ENCODE measurements at places on chromosomes 3 and 15. TPM values are rescaled to one million over a fixed set of nuclear protein-coding genes. Genes with fewer than 3 reads are reported as not detected.
A peak's percentile ranks its signal among the peaks of the same experiment; 100 is the strongest.

FHIT gene
- total RNA-seq, result 2.1 TPM

SMCO1 gene
- not detected for total RNA-seq

BNC1 gene
- total RNA-seq, result 7.7 TPM

DENND6A gene
- total RNA-seq, result 13.4 TPM

HRG gene
- not detected for total RNA-seq

LRRK1 gene
- 12.2 TPM for total RNA-seq

EFCAB12 gene
- under 0.01 TPM for total RNA-seq

CDHR4 gene
- not detected for total RNA-seq

CFAP91 gene
- 0.77 TPM for total RNA-seq

SERINC4 gene
- total RNA-seq, result under 0.01 TPM

MAP6D1 gene
- 0.51 TPM for total RNA-seq

DNA sequence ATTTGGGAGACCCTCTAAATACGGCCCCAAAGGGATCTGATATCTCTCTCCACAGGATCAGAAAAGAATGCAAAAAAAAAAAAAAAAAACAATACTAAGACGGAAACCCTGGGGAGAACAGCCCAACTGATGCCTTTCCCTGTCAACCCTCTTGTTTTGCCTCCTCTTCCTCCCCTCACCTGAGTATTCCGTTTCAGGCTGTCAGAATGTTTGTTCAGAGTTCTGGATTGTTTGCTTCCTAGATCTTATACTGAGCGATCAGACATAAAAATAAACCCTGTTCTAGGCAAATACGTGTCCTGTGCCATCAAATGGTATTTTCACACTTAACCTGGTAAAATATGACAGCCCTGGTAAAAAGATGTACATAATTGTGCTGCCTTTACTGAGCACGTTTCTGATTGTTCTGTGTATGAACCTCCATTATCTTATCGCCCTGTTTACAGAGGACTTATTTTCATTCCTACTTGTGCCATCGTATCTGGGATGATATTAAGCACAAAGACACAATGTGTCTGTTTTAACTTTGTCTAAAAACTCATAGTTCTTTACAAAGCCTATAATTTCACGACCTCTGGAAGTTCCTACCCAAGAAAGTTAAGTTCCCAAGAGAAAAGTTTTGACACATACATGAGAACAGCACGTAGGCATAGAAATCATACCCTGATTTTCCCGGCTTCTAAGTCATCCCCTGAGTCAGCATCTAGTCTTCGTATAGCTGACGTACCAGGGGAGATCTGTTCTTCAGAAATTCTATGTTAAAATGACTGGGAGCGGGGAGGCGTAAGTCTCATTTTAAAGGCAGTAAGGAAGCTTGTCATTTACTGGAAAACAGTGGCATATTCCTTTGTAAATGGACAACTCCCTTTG lies 856 bp downstream of the ZBTB38 start:
- peak overlapping the region; percentile 100 for H3K27ac ChIP-seq
- peak; percentile 90 for DNase-seq
- peak overlapping the region; percentile 34 for H3K4me3 ChIP-seq
- H3K36me3 ChIP-seq, result no peaks in the 10 kb centered on the region

- no peaks in the 10 kb centered on the region for H3K36me3 ChIP-seq
- H3K4me3 ChIP-seq, result no peak overlapping the region
- no peaks in the 10 kb centered on the region for H3K27me3 ChIP-seq
- no peaks in the 10 kb centered on the region for H3K4me1 ChIP-seq
Measured at GRCh38 chr15:61080221-61081026, 148.7 kb downstream of the RORA start.

- H3K36me3 ChIP-seq, result no peaks in the 10 kb centered on the region
- no peak overlapping the region for H3K4me3 ChIP-seq
- no peaks in the 10 kb centered on the region for H3K27me3 ChIP-seq
Measured at GRCh38 chr3:1600206-1600605, 498.5 kb upstream of the CNTN4 start.

DNA sequence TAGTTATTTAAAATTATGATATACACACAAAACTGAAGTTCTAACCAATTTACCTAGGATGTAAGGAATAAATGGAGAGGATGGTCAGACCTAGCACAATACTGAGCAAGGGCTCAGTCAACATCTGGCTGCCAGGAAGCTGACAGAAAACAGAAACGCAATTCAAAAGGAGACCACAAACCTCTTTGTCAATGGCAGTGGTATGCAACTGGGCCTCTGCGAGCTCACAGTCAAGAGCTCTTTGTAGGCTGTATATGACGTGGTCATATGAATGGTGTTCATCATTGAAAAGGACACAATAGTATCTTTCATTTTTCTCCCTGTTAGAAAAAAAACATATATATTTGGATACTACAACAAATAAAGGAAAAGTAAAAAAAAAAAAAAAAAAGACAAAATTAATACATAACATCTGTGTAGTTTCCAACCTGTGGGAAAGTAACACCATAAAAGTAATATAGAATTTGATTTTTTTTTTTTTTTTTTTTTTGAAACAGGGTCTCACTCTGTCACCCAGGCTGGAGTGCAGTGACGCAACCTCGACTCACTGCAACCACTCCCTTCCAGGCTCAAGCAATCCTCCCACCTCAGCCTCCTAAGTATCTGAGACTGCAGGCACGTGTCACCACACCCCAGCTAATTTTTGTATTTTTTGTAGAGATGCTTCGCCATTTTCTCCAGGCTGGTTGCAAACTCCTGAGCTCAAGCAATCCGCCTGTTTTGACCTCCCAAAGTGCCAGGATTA lies 37.9 kb downstream of the UBR1 start:
- peaks cover 6% of the 10 kb centered on the region for H3K36me3 ChIP-seq
- no peaks in the 10 kb centered on the region for H3K4me1 ChIP-seq
- H3K27ac ChIP-seq, result no peak overlapping the region
- H3K4me3 ChIP-seq, result no peak overlapping the region
- H3K27me3 ChIP-seq, result no peaks in the 10 kb centered on the region
- peak; percentile 85 for DNase-seq

DNA sequence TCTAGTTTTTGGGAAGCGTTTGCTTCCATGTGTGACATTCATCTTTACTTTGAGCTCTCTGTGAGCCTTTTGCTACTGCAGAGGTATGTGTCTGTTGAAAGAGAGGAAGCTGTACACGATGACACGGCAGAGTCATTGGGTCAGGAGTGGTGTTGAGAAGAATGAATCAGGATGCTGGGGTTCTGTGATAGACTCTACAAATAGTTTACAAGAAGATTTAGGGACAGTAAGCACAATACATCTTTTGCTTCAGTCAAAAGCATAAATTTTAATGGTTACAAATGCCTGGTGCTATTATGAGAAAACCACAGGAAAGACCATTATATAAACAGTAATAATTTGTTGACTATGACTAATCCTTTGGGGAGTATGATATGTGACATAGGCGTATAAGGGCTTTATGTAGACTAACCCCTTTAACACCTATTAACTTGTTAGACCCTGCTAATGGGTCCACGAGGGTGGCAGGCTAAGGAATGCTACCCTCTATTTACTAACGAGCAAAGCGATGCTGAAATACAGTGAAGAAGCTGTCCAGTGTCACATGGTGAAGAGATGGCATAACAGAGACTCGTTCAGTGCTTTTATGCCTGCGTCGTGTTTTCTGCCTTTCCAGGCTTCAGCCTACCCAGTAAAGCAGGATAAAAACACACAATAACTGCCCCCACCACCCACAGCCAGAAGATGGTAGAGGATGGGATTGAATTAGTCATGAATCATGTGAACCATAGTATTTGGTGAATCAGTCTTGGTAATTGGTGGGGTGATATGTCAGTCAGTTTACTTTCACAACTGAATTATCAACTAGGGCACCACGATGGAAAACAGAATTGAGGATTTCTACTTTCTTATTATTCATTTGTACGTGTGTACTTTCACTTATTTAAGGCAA lies 118.8 kb downstream of the LPP start:
- no peak overlapping the region for H3K4me3 ChIP-seq
- no peaks in the 10 kb centered on the region for H3K36me3 ChIP-seq
- DNase-seq, result peak; percentile 84
- peaks cover 40% of the 10 kb centered on the region for H3K4me1 ChIP-seq
- peak overlapping the region; percentile 85 for H3K27ac ChIP-seq
- no peaks in the 10 kb centered on the region for H3K27me3 ChIP-seq

DNA sequence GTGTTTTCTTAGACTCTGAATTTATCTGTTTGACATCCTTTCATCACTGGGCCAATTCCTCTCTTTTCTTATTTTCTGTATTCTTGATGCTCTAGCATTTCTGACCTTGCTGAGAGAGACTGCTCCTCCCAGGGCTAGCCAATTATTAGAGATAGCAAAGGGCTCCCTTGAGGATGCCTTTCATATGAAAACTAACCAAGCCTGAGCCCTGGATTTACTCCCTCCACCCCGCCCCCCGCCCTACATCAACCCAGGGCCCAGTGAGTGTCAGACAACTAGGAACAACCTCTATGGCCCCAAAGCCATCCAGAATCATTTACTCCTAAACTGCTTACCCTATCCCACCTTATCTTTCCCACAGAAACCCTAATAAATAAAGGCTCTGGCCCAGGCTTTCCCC lies 69.7 kb upstream of the LARS2 start:
- no peak overlapping the region for H3K27ac ChIP-seq
- no peak for DNase-seq
- peaks cover 13% of the 10 kb centered on the region for H3K27me3 ChIP-seq
- no peak overlapping the region for H3K4me3 ChIP-seq
- no peaks in the 10 kb centered on the region for H3K36me3 ChIP-seq

GRCh38 chr3:192339214-192339613 lies 388.1 kb downstream of the FGF12 start:
- H3K27ac ChIP-seq, result no peak overlapping the region
- H3K4me3 ChIP-seq, result no peak overlapping the region
- H3K4me1 ChIP-seq, result no peaks in the 10 kb centered on the region
- H3K36me3 ChIP-seq, result no peaks in the 10 kb centered on the region
- H3K27me3 ChIP-seq, result no peaks in the 10 kb centered on the region

DNA sequence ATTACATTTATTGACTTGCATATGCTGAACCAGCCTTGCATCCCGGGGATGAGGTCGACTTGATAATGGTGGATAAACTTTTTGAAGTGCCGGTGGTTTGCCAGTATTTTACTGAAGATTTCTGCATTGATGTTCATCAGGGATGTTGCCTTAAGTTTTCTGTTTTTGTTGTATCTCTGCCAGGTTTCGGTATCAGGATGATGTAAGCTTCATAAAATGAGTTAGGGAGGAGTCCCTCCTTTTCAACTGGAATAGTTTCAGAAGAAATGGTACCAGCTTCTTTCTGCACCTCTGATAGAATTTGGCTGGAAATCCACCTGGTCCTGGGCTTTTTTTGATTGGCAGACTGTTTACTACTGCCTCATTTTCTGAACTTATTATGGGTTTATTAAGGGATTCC lies 250.8 kb downstream of the TBC1D5 start:
- no peak overlapping the region for H3K27ac ChIP-seq
- H3K4me3 ChIP-seq, result no peak overlapping the region
- H3K36me3 ChIP-seq, result no peaks in the 10 kb centered on the region
- no peaks in the 10 kb centered on the region for H3K27me3 ChIP-seq
- H3K4me1 ChIP-seq, result peaks cover 2% of the 10 kb centered on the region

DNA sequence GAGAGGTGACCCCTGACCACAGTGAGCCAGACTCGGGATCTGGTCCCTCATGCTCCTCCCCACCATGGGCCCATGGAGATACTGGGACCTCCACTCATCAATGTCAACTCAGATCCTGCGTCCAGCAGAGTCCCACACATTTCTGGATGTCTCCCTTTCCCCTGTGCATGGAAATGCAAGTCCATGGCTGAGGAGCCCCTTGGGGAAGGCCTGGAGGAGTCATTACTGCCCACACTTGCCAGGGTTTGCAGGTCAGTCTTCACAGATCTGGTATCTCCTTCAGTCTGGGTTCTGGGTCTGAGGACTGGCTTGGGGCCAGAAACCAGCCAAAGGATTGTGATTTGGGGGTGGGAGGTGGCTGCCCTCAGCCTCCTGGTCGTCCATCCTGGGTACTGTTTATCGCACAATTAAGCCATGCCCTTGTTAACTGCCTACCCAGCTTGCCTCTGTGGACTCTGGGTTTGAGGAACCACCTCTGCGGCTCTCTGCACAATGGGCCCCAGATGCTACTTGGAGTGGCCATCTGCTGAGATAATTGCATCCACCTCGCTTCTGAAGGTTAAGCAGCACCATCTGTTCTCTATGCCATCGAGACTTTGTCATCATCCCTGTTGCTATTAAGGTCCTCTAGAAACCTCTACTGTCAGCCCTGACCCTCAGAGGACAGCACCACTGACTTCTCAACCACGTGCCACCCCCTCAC lies 49.9 kb upstream of the KLF13 start:
- no peak overlapping the region for H3K27ac ChIP-seq
- H3K4me3 ChIP-seq, result no peak overlapping the region
- no peak for DNase-seq
- no peaks in the 10 kb centered on the region for H3K27me3 ChIP-seq
- H3K4me1 ChIP-seq, result no peaks in the 10 kb centered on the region

GRCh38 chr15:44796508-44796907 lies 60.2 kb downstream of the TRIM69 start:
- no peak for DNase-seq
- H3K4me3 ChIP-seq, result no peak overlapping the region
- H3K27ac ChIP-seq, result no peak overlapping the region
